ENCODE measurements at places on chromosomes 16 and 17.

DNA sequence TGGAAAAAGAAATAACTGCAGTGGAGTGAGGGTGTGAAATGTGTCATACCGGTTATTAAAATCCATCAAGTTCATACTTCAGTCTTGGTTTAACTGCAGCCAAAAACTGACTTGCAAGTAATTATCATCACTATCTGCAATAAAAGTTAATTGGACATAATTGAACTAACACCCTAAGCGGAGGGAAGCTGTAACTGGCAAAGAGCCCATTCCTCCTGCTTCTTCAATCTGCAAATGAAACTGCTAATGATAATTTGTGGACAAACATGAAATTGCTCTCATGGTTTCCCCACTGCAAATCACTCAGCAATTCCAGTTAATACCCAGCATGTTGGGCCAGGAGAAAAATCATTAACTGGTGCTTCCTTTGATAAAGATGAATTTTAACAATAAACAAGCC lies 46.5 kb downstream of the FAM222B start:
- DNase-seq: no peak

DNA sequence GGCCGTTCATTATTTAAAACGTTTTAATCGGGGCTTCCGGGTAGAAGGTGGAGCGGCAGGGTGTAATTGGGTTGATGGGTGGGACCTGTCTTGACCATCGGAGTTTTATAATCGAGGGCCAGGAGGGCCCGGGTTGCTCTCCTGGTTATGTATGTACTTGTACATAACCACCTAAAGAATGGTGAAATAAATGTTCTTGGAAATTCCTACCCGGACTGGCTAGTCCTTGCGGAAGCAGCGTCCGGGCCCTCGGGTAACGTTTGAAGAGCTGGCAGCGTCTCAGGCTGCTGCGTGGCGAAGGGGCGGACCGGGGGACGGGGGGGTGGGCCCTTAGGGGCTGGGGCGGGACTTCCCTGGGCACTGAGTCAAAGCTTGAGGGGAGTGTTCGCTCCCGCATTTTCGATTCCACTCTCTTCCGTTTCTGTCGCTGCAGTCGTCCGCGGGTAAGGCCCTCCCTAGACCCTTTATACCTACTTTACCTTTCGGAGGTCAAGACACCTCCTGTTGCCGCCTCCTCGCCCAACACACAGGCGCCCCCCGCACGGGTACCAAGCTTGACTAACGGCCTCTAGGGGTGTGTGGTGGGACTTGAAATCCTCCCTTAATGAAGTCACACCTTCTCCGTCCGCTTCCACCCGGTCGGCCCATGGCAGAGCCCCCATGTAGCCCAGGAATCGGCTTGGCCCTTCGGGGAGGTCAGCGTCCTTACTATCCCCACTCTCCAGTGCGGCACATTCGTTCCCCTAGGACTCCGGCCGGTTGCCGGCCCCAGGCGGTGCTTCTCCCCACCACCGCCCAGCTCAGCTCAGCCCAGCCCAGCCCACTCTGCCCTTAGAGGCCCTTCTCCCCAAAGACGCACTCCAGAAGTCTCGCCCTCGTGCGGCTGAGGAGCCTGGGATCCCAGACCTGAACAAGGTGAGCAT lies at the start of gene TMEM106A:
Gene TMEM106A (plus strand): TSS at position 396 of the 923 bp plus-strand sequence. CDS start 1,167 bp downstream, outside the sequence.
- peak; percentile 97 for DNase-seq

DNA sequence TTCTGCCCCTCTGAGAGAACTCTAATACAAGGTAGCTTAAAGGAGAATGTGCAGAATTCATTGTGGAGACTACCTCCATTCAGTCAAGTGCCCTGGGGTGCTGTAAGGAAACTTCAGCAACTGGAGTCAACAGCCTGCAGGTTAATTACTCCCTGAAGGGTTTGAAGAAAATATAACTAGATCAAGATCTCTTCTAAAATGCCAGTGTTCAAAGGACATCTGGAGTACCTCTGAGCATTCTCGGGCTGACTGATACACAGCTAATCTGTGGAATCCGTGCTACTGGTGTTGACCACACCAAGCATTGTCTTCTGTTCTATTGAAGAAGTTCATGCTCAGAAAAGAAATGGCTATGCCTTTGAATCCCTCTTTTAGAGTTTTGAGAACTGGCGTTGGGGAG lies 11.5 kb upstream of the ATXN1L start:
- DNase-seq: no peak

GRCh38 chr16:89313583-89313982 lies 96.1 kb downstream of the ZNF778 start:
- DNase-seq: no peak

DNA sequence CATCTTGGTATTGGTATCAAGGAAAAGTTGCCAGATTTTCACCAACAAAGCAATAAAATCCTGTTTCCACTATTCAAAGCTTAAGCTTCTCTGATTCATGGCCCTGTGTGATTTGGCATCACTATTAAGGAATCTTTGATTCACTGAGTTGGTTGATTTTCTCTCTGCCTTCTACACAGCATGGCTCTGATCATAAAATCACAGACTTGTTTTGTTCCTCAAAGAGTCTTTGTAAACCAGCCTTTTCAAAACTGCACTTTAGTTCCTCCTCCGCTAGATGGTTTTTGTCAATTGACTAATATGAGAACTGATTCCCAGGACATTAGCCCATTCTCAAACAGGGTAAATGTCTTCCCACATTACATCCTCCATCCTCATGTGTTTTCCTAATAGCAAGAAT lies 197.6 kb downstream of the DNAH9 start:
- DNase-seq: no peak

- no peak for DNase-seq
These were observed 4.6 kb downstream of the UTS2R start for GRCh38 chr17:82376042-82376730.

GRCh38 chr17:18141210-18141803 lies 32.8 kb downstream of the MYO15A start:
- peak; percentile 90 for DNase-seq

DNA sequence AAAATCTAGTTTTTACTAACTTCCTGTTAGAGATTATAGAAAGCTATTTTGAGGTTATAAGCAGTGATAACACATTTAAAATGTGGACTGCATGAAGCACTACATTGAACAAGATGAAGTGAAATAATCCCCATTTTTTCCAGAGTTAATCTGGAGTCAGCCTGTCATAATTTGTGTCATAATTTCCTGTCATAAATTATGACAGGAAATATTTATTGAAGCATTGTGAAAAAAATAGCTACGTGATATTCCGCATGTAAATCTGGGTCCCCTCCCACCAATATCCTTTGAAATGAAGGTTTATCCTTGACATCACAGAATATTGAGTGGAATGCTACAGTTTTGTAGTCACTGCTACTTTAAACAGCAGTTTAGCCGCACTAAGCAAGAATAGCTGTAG lies 40.1 kb downstream of the OMG start:
- peak; percentile 32 for DNase-seq

GRCh38 chr16:27403601-27403992 lies 1.6 kb downstream of the IL21R start:
- DNase-seq: no peak

GRCh38 chr16:20178297-20178696 lies 104.6 kb upstream of the GPR139 start:
- DNase-seq: no peak

DNA sequence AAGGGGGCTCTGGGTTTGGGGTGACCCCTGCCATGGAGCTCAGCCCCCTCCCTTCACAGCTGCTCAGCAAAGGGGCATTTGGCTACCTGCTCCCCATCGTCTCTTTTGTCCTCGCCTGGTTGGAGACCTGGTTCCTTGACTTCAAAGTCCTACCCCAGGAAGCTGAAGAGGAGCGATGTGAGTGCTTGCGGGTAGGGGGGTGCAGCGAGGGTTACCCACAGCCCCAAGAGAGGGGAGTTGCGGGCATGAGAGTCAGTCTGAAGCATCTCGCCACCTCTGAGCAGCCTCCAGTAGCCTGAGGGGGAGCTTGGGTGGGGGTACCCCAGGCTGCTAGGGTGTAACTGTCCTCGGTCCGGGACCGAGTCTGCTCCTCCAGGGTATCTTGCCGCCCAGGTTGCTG lies 6.8 kb upstream of the TCAP start:
- no peak for DNase-seq

DNA sequence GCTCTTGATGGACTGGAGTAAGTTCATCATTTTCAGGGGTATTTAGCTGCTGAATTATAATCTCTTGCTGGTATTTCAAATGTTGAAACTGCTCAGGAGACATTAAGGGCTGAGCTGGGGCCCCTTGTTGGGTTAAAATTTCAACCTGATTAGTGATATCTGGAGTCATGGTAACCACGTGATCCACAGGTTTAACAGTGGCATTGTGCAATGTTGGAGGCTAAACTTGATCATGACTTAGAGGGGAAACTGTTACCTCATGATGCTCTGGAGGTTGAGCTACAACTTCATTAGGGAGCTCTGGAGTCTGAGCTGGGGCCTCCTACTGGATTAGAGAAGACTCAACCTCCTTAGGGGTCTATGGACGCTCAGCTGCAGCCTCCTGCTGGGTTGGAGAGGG lies 17.2 kb upstream of the MPP2 start:
- DNase-seq: no peak

DNA sequence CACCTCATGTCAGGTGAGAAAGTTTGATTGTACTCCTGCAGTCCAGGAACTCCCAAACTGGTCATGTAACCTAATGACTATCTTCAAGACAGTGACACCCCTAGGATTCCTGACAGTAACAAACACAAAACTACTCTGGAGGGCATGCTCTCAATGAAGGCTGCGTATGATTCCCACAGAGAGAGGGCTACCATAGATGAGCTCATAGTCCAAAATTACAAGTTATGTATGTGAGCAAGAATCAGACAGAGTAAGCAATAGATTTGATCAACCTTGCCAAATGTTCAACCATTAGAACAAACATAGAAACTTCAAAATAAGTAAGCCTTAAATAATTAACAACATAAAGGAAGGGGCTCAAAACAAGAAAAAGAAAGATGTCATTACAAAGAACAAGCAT lies 158.1 kb downstream of the COPRS start:
- DNase-seq: no peak
